Left hindlimb (tissue), 1 donor: ENCODE measurements at places on chromosomes 5 and 9.
A peak's percentile ranks its signal among the peaks of the same experiment; 100 is the strongest.

GRCh38 chr5:130234816-130235215, 330.6 kb downstream of the CHSY3 start:
- DNase-seq, result no peak

GRCh38 chr5:133925269-133925668, 43.2 kb downstream of the C5orf15 start:
- DNase-seq, result no peak

GRCh38 chr9:113431191-113431590, 20.6 kb downstream of the C9orf43 start:
- DNase-seq, result no peak

GRCh38 chr5:59673438-59674058, 220.0 kb downstream of the PDE4D start:
- no peak for DNase-seq

DNA sequence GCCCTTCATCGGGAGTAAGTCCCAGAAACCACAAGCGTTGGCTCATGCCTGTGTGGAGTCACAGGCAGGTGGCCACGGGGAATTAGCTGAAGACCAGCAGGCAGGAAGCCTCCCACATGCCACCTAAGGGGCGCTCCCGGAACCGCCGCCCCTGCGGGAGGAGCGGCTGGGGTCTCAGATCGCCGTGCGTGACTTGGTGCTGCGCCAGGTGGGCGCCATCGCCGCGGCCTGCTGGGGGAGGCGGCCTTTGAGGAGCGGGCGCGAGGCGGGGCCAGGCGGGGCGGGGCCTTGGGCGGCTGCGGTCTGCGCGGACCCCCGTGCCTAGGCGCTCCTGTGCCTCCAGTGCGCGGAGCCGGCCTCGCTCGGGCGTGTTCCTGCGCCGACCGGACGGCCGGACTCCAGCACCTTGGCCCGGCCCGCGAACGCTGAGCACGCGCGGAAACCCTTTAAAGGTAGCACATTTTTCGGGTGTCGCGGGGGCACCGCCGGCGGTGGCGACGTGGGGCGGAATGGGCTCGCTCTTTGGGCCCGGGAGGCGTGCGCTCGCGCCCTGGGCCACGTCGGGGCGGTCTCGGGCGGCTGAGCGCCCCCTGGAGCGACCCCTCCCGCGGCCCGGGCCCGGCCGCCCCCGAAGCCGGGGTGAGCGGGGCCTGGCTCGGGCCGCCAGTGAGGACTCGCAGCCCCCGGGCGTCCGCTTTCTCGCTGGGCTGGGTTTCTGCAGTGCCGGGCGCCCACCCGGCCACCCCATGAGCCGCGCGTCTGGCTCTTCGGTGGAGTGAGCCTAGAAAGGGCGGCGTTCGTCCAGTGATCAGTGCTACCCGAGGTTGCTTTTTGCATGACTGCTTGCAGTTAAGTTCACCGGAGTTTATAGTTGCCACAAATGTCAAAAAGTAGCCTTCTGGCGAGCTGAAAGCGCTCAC, 24.5 kb downstream of the LECT2 start:
- peak; percentile 35 for DNase-seq

- no peak for DNase-seq
Observed at GRCh38 chr9:96668868-96669534, 13.9 kb upstream of the PRXL2C start.

DNA sequence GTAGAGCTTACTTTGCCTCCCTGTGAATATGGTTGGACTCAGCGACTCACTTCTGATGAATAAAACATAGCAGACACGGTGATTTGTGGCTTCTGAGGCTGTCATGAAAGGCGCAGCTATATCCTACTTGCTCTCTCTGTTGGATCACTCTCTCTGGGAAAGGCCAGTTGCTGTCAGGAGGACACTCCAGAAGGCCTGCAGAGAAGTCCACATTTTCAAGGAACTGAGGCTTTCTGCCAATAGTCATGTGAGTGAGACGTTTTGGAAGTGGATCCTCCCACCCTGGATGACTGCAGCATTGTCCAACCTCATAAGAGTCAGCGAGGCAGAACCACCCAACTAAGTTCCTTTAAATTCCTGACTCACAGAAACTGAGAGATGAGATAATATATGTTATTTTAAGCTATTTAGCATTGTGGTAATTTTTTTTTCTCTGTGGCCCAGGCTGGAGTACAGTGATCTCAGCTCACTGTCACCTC, 156.0 kb upstream of the MAST4 start:
- DNase-seq, result no peak

GRCh38 chr5:40276426-40277102, 403.2 kb upstream of the PTGER4 start:
- DNase-seq, result no peak

- peak; percentile 60 for DNase-seq
Observed at GRCh38 chr5:133801955-133802751, 166.3 kb downstream of the C5orf15 start.

GRCh38 chr9:69554945-69555344, 117.2 kb downstream of the APBA1 start:
- DNase-seq, result no peak

DNA sequence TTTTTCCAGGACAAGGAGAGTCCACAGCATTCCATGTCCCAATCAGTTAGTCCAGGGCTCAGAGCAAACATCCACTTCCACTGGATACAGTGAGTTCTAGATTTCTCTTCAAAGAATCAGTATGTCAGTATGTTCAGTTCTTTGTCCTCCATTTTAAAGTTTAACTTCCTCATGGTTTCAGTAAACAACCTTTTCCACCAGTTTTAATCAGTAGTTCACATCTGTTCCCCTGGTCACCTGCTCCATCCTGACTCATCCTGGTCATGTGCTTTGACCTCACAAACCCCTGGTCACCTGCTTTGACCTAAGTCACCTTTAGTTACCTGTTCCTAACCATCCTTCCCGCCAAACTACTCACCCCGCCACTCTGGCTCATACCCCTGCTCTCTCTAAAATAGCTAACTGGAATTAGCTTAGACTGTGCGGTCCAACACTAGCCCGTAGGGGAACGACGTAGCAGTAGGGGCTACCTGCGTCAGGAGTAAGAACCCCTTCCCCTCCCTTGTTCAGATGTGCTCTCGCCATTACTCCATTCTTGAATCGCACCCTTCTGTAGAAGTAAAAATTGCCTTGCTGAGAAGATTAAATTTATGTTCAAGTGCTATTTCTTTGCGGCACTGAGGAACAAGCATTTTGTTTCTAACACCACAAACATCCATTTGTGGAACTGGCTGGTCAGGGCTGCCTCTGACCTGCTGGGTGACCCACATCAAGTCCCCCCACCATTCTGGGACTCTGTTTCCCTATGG, 5.5 kb downstream of the ENG start:
- DNase-seq, result no peak

DNA sequence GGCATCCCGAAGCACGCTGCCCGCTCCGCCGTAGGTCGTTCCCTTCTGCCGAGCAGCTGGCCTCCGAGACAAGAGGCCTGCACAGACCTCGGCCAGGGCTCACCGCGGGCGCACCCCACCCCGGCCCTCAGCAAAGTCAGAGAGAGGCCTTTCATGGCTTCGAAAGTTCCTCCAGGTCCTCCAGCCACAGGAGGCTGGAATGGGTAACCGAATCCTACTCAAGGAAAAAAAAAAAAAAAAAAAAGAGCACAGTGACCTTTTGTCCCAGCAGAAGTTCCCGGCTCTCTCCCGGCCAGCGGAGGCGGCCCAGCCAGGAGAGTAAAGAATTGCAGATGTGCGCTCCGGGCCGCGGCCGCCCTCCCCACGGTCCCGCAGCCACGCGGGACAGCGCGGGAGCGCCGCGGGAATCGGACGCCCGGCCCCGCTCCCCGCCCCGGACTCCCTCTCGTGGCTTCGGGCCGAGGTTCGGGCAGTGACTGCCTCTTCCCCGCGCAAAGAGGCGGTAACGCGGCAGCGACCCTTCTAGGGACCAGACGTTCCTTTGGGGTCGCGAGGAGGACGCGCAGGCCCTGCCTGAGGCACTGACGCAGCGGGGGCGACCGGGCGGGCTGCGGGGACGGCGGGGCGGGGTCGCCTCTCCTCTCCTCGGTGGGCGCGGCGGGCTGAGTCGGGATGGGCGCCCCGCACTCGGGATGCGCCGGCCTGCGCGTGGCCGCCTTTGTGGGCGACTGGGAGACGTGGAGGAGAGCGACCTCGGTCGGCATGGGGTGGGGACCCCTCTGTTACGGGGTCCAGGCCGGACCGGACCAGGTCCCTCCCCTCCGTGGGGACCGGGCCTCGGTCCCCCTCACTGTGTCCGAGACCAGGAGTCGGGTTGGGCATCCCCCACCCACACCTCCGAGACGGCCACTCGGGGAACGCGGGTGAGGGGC, 754 bp downstream of the GFPT2 start:
- DNase-seq, result peak; percentile 64

- no peak for DNase-seq
Observed at GRCh38 chr5:133531178-133531577, 81.2 kb downstream of the FSTL4 start.

GRCh38 chr9:133114886-133115603, 6.0 kb downstream of the RALGDS start:
- DNase-seq, result peak; percentile 34

- DNase-seq, result no peak
Observed at GRCh38 chr9:69936427-69936826, 107.2 kb upstream of the MAMDC2 start.

- no peak for DNase-seq
Observed at GRCh38 chr5:155605920-155606319, 592.4 kb downstream of the KIF4B start.

GRCh38 chr5:77635917-77636640, 2.4 kb downstream of the OTP start:
- no peak for DNase-seq

GRCh38 chr5:43900974-43901373, 298.0 kb downstream of the NNT start:
- DNase-seq, result no peak
